ENCODE measurements at places on chromosomes 6 and 20. TPM values are rescaled to one million over a fixed set of nuclear protein-coding genes. Genes with fewer than 3 reads are reported as not detected.

DNA sequence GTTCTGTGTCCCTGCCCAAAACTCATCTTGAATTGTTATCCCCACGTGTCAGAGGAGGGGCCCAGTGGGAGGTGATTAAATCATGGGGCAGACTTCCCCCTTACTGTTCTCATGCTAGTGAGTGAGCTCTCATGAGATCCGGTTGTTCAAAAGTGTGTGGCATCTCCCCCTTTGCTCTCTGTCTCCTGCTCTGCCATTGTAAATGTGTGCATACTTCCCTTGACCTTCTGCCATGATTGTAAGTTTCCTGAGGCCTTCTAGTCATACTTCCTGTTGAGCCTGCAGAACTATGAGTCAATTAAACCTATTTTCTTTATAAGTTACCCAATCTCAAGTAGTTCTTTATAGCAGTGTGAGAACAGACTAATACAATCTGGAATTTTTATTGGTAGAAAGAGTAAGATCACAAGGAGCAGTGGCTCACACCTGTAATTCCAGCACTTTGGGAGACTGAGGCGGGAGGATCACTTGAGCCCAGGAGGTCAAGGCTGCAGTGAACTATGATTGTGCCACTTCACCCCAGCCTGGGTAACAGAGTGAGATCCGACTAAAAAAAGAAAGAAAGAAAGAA is 47.1 kb upstream of the SLC22A16 start:
- H3K36me3 ChIP-seq: no peaks in the 10 kb centered on the region
- H3K27ac ChIP-seq: no peak overlapping the region
- DNase-seq: no peak
- H3K27me3 ChIP-seq: no peaks in the 10 kb centered on the region
- H3K4me1 ChIP-seq: no peaks in the 10 kb centered on the region

DNA sequence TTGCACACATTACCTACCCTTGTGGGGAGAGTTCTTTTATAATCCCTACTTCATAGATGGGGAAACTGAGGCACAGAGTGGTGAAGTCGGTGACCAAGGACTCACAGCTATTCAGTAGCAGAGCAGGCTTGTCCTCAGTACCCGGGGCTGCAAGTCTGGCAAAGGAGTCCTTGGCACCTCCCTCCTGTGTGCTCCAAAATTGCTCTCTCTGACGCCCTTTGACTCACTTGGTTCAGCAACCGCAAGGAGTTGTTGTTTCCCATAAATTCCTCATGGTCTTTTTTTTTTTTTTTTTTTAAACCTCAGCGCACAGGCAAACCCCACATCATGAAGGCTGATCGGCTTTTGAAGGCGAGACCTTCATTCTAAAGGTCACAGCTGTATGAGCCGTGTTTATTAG is 143.2 kb downstream of the CEBPB start:
- peaks cover 8% of the 10 kb centered on the region for H3K27me3 ChIP-seq
- no peak overlapping the region for H3K4me3 ChIP-seq
- H3K36me3 ChIP-seq: no peaks in the 10 kb centered on the region
- H3K4me1 ChIP-seq: peaks cover 9% of the 10 kb centered on the region

- no peak for DNase-seq
- no peaks in the 10 kb centered on the region for H3K36me3 ChIP-seq
- H3K27ac ChIP-seq: no peak overlapping the region
These were observed 116.5 kb upstream of the COL21A1 start for GRCh38 chr6:56363796-56364430.

GRCh38 chr20:36162272-36162966 is 7.9 kb downstream of the EPB41L1 start:
- no peaks in the 10 kb centered on the region for H3K27me3 ChIP-seq
- no peaks in the 10 kb centered on the region for H3K36me3 ChIP-seq
- H3K4me1 ChIP-seq: peaks cover 6% of the 10 kb centered on the region
- no peak for DNase-seq
- no peak overlapping the region for H3K27ac ChIP-seq
- H3K4me3 ChIP-seq: no peak overlapping the region

- H3K4me3 ChIP-seq: no peak overlapping the region
- no peak for DNase-seq
- H3K36me3 ChIP-seq: no peaks in the 10 kb centered on the region
- H3K4me1 ChIP-seq: no peaks in the 10 kb centered on the region
- H3K27me3 ChIP-seq: no peaks in the 10 kb centered on the region
- no peak overlapping the region for H3K27ac ChIP-seq
These were observed 80.9 kb upstream of the SRSF6 start for GRCh38 chr20:43376831-43377230.

DNA sequence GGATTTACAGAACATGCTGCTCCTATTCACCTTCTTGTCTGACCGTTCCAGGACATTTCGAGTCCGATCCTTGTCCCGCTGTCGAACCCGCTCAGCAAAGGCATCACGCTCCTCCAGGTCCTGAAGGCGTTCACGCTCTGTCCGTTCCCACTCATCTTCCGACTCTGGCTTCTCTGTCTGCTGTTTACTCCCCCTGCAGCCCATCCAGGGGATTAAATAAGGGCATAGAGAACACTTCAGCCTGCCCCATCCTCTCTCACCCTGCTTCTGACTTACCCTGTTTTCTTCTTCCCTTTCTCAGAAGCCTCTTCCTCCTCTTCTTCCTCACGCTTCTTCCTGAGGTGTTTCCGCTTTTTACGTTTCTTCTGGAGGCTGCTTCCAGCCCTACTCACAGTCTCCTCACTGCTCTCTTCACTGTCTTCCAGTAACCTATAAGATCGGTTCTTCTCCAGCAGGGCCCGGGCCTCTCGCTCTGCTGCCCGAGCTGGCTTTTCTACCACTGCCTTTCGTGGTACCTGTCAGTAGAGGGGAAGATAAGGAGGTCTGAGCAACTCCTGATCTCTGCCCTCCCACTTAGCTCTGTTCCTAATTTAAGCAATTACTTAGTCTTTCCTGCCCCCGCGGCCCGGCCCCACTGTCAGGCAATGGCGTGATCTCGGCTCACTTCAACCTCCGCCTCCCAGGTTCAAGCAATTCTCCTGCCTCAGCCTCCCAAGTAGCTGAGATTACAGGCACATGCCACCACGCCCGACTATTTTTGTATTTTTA is 1.9 kb downstream of the DHX16 start:
- H3K27me3 ChIP-seq: no peaks in the 10 kb centered on the region
- peaks cover 10% of the 10 kb centered on the region for H3K4me1 ChIP-seq
- H3K27ac ChIP-seq: no peak overlapping the region
- no peak overlapping the region for H3K4me3 ChIP-seq

DNA sequence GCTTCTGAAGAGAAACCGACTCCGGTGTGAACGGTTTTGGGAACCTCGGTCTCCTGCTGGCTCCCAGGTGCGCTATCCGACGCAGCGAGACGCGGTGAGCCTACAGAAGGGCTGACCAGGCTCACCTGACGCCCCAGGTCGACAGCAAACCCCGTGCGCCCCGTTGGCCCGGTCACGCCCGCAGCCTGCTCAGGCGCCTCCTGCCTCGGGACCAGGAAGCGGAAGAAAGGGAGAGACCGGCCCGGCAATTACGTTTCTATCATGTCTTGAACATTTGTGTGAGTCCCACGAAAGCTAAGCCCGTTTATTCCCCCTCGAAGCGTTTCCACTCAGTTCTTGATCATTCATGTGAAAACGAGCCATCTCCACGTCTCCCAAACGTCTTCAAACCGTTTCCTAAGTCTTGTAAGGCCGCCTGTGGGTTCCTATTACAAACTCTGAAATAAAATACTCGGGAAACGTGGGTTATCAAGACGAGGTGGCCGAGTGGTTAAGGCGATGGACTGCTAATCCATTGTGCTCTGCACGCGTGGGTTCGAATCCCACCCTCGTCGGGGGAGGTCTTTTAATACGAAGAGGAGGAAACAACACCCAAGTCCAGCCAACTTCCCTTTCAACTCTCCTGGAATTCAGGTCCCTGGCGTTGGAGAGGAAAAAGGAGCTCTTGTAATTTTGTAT is 150.5 kb upstream of the PRSS16 start:
- peaks cover 15% of the 10 kb centered on the region for H3K4me1 ChIP-seq
- H3K27me3 ChIP-seq: peaks cover 31% of the 10 kb centered on the region
- DNase-seq: peak; percentile 43
- no peaks in the 10 kb centered on the region for H3K36me3 ChIP-seq

DNA sequence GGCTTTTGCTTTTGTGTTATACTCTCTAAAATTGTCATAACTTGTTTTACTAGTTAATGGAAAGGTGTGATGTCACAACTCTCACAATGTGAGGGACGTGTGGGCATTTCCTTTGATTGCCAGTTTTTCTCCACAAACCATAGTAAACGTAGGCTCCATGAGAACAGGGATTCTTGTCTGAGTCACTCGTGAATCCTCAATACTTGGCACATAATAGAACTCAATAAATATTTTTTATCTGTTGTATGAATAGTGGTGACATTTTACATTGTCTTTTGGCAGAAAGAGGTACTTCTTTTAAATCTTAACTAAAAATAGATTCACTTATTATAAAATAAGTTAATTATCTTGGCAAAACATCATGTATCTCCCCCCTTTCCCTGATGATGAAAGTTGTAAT is 69.0 kb upstream of the CNKSR3 start:
- no peaks in the 10 kb centered on the region for H3K4me1 ChIP-seq
- H3K27me3 ChIP-seq: no peaks in the 10 kb centered on the region
- no peak for DNase-seq
- H3K36me3 ChIP-seq: no peaks in the 10 kb centered on the region

GRCh38 chr6:139278190-139278589 is 13.6 kb downstream of the TXLNB start:
- H3K4me3 ChIP-seq: no peak overlapping the region
- peak overlapping the region; percentile 79 for H3K27ac ChIP-seq

Gene ZBTB12
- 8.9 TPM for total RNA-seq

DNA sequence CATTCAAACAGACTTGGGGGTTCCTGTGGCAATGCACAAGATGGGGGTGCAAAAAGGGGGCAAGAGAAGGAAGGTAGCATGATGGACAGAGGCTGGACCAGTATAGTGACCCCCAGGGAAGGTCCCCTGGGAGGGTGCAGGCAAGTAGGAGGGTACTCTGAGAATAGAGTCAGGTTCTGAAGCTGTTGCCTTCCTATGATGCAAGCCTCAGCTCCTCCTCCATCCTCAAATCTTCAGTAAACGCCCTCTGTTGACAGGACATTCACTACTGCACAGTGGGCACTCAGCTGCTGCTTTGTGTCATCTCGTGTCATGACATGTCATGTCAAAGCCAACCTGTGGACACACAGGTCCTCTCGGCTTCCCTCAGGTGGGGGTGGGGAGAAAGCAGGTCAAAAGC is 5.8 kb upstream of the SDCBP2 start:
- no peak for DNase-seq
- no peaks in the 10 kb centered on the region for H3K36me3 ChIP-seq
- no peak overlapping the region for H3K27ac ChIP-seq

- H3K36me3 ChIP-seq: no peaks in the 10 kb centered on the region
- H3K27ac ChIP-seq: no peak overlapping the region
- H3K4me3 ChIP-seq: no peak overlapping the region
- no peaks in the 10 kb centered on the region for H3K27me3 ChIP-seq
- no peak for DNase-seq
These were observed 27.9 kb upstream of the CHMP4B start for GRCh38 chr20:33783256-33783655.

- no peak for DNase-seq
- H3K4me1 ChIP-seq: no peaks in the 10 kb centered on the region
- H3K36me3 ChIP-seq: no peaks in the 10 kb centered on the region
- peaks cover 8% of the 10 kb centered on the region for H3K27me3 ChIP-seq
These were observed 10.5 kb downstream of the OTOR start for GRCh38 chr20:16758454-16759180.

DNA sequence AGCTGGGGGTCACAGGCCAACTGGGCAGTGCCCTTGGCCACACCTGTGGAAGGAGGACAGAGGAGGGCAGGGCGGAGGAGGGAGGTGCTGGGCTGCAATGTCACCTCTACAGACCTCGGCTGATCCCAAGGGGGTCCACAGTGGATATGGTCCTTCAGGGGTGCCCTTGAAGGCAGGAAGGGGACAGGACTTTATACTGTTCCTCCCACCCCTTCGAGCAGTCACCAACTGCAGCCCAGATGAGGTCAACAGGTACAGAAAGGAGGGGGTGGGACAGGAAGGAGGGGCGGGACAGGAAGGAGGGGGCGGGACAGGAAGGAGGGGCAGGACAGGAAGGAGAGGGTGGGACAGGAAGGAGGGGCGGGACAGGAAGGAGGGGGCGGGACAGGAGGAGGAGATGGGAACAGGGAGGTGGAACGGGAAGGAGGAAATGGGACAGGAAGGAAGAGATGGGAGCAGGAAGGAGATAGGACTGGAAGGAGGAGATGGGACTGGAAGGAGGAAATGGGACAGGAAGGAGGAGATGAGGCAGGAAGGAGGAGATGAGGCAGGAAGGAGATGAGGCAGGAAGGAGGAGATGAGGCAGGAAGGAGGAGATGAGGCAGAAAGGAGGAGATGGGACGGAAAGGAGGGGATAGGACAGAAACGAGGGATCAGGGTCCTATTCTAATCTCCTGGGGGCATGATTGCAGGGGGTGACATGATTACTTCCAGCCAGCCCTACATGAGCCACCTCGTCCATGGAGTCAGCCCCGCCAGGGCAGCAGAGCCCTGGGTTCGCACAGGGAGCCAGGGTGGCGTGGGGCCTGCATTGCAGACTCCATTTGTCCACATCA is 19.4 kb upstream of the MRGBP start:
- peak overlapping the region; percentile 65 for H3K27ac ChIP-seq
- no peaks in the 10 kb centered on the region for H3K36me3 ChIP-seq
- no peak overlapping the region for H3K4me3 ChIP-seq
- peaks cover 25% of the 10 kb centered on the region for H3K4me1 ChIP-seq
- peak; percentile 40 for DNase-seq
- no peaks in the 10 kb centered on the region for H3K27me3 ChIP-seq

DNA sequence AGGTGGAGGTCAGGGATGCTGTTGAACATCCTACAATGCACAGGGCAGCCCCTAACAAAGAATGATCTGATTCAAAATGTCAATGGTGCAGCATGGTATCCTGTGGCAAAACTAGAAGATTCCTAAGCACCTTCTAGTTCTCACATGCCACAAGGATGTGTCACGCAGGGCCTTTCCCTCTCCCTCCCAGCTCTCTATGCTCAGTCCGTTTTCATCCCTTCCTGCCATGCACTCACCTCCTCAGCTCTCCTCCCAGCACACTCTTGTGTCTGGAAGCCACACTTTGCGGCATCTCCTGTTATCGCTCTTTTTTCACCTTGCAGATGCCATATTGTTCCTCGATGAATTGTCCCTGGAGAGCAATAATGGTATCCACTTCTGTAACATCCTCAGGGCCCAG is 263.4 kb downstream of the CDC5L start:
- H3K27me3 ChIP-seq: no peaks in the 10 kb centered on the region
- H3K36me3 ChIP-seq: no peaks in the 10 kb centered on the region
- DNase-seq: no peak
- no peak overlapping the region for H3K4me3 ChIP-seq
- H3K27ac ChIP-seq: no peak overlapping the region

DNA sequence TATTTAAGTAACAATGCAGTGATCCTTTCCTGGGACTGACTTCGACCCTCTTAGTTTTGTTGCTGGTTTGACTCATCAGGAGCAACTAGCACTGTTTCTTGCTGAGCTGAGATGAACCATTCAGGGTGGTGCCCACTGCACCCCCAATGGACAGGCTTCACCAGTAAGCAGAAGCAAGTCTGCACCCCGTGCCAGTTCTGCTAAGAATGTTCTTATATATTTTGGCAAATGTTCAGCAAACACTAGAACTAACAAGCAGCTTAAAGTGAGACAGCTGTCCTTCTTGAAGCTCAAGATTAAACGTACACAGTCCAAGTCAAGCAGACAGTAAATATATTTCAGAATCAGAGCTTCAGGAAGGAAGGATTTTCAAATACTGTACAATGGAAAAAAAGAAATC is 561.3 kb upstream of the CDH4 start:
- no peaks in the 10 kb centered on the region for H3K36me3 ChIP-seq
- H3K27me3 ChIP-seq: no peaks in the 10 kb centered on the region
- H3K4me3 ChIP-seq: no peak overlapping the region
- no peaks in the 10 kb centered on the region for H3K4me1 ChIP-seq
- no peak for DNase-seq
